ENCODE measurements at places on chromosomes 7 and 10. TPM values are rescaled to one million over a fixed set of nuclear protein-coding genes. Genes with fewer than 3 reads are reported as not detected.
A peak's percentile ranks its signal among the peaks of the same experiment; 100 is the strongest.

- DNase-seq = no peak
These were observed 1.8 kb upstream of the FAM107B start for GRCh38 chr10:14776546-14776945.

The ZNF503 gene
- 71.4 TPM for polyA plus RNA-seq

DNA sequence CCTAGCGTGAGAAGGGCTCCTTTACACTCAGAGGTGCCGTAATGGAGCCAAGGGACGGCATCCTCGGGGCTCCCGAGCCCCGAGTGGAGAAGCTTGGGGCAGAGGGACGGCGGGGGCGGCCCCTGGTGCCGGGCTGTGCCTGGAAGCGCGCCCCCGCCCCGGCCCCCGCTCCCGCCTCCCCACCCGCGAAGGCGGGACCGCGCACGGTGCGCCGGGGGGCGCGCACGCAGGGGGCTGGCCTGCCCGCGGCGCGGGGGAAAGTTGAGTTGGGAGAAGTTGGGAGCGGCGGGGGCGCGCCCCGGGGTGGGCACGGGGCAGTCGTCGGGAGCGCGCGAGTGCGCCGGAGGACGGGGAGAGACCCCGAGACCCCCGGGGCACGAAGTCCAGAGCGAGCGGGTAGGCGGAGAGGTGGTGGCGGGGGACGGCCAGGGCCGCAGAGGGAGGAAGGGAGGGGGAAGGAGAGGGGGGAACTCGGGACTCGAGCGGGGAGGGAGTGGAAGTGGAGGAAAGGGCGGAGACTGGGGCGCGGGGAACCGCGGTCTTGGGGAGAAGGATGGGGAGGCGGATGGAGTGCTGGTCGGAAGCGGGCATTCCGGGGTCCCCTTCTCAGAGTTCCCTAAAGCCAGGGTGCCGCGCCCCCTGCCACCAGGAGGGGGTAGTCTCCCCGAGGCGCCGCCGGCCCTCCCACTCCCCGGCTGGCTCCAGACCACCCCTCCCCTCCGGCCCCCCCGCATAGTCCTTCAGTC, at the start of gene SLC4A2:
TSS of gene SLC4A2 (plus strand) at position 223 of the 746 bp plus-strand sequence. CDS start 2,399 bp downstream, outside the sequence.
- DNase-seq = peak; percentile 86

- no peak for DNase-seq
These were observed 15.9 kb downstream of the KPNA7 start for GRCh38 chr7:99191869-99192596.

DNA sequence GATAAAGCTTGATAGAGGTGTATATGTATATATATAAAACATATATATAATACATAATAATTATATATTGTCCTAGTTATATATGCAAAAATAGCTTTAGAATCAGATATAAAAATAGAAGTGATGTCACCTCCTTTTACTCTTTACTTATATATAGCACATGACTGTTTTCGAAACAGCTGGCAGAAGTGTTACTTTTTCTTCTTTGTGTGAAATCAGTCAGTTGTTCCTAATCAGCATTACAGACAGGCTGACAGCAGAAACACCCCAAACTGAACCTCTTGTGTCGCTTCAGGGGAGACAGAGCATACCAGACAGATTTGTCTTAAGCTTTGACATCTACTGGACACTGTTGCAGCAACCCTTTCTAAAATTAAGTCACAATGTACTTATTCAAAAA, 684.9 kb upstream of the CELF2 start:
- DNase-seq = no peak

GRCh38 chr7:29587195-29587808, 23.7 kb downstream of the PRR15 start:
- no peak for DNase-seq

DNA sequence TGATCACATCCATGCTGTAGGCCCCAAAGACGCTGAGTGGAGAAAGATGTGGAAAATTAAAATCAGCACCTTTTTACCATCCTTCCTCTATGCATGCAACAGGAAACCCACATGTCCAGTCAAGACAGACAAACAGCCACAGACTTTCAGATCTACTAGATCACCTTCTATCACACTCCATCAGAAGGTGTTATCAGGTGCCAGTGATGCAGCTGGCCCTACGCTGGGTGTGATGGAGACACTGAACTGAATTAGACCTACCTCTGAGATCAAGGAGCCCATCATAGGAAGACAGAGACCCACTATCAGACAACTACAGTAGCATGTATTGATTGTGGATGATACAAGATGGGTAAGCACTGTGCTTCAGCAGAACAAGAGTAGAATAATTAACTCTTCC, 15.5 kb downstream of the CYP3A4 start:
- no peak for DNase-seq

- peak; percentile 70 for DNase-seq
These were observed 7.8 kb downstream of the NOD1 start for GRCh38 chr7:30470771-30471170.

The SPAG6 gene
- polyA plus RNA-seq = 14.0 TPM

The EN2 gene
- polyA plus RNA-seq = not detected

GRCh38 chr7:46934198-46934825, 647.6 kb downstream of the TNS3 start:
- DNase-seq = no peak

- DNase-seq = peak; percentile 20
These were observed 34.5 kb downstream of the EBF3 start for GRCh38 chr10:129929343-129930292.

DNA sequence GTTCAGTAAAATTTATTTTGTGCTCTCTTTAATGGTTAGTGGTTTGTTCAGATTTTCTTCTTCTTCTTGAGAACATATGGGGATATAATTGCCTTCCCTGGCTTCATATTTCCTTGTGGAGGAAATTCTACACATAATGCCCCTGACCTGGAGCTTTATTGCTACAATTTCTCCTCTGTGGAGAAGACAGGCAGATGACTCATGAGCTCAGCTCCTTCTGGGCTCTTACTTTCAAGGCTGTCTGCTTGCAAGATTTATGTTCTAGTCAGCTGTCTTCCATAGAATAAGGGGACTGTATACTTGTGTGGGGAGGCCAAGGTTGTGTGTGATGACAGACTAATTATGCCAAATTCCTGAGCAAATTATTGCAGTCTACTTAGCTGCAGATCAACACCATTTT, 1.6 kb downstream of the LRRD1 start:
- DNase-seq = no peak

- no peak for DNase-seq
These were observed 8.0 kb upstream of the ACTR3B start for GRCh38 chr7:152751449-152752141.

DNA sequence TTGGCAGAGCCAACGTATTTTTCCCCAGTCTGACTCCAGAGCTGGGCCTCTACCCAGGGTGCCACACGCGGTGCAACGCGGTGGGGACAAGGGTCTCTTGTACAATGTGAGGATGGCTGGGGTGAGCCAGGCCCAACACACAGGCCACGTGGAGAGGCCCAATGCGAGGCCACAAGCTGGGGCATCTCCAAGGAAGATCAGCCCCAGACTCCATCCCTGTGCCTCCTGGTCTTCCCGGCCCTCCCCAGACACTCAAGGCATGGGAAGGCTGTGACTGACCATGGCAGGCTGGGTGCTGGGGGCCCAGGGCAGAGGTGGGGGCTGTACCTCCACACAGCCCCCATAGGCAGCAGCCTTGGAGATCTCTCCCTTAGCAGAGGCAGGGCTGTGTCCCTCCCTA, 135.3 kb upstream of the FAM20C start:
- no peak for DNase-seq

The GIMAP1 gene
- polyA plus RNA-seq = 5.7 TPM

DNA sequence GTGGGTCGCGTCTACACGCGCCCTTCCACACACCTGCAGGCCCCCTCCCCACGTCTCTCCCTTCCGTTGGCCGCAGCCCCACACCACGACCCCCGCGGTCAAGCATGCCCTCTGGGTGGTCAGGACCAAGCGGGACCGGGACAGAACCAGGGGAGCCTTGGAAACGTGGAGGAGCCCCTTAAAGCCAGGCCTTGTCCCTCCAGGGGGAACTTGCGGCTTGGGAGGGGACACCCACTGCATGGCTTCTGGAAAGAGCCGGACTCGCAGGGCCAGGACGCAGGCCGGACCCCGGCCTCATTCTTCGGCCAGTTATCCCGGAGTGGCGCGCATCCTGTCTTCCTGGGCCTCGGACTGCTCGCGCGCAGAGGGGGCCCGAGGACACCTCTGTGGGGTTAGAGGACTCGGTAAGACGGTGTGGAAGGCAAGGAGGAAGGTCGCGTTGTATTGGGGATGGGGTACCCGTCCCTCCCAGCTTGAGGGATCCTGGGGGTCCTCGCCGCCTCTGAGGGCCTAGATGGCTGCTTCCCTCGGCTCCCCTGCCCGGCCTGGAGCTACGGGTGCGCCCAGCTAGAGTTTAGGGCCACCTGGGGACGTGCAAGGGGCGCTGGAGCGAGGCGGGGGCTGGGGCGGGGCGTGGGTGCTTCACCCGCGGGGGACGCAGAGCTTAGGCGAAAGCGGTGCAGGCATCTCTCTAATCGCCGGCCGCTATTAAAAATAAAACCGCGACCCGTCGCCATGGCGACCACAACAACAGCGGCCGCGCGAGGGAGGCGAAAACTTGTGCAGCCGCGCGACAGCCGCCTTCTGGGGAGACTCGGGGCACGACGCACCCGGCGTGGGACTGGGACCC, 1.8 kb upstream of the PDGFA start:
- DNase-seq = peak; percentile 72

DNA sequence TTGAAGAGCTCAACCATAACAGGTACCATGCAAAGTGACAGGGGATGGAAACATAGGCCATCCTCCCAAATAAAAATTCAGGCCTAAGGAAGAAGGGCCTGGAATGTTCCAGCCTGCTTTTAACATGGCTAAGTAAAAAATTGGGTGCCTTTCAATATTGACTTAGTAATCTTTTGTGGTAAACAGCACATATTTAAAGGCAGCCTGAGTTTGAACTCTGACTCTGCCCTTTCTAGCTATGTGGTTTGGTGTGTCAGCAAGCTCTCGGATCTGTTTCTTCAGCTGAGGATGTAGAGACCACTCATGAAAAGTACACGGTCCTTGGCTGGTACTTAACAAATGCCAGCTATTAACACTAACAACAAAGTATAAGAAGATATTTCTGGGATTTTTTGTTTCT, 191.8 kb upstream of the CDCA7L start:
- no peak for DNase-seq

The TRIM50 gene
- 0.20 TPM for polyA plus RNA-seq

DNA sequence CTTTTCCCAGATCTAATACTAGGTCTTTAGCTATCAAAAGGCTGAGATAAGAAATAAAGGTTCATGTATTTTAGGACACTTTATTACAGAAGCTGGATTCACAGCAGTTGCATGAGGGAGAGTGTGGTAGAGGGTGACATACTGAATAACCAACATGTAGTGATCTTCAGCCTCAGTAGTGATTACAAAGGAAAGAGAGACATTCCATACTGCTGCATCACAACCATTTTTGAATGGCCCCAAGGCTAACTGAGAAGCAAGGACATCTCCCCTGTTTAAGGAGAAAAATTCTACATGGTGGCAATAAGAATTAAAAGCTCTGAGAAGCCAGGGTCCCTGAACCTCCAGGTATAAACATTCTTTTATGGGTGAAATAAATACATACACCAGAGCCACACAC, 35.3 kb downstream of the COG5 start:
- DNase-seq = no peak

DNA sequence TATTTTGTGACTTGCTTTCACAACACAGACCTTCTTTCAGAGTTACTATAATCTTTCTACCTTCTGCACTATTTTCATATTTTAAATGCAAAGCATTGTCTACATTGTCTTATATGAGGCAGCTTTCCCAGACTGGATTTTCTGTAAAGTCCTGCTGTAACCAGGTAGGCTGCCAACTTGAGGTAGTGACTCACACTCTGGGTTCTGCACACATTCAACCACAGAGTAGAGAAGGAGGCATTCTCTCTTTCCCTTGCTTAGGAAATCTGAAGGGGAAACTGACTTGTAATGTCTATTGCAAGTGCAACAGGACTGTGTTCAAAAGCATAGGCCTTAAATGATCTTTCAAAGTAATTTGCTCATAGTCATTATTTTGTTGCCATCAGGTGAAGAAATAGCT, 461.4 kb downstream of the GRM8 start:
- no peak for DNase-seq

- DNase-seq = peak; percentile 88
These were observed 30.5 kb downstream of the TACC2 start for GRCh38 chr10:122019414-122019975.

DNA sequence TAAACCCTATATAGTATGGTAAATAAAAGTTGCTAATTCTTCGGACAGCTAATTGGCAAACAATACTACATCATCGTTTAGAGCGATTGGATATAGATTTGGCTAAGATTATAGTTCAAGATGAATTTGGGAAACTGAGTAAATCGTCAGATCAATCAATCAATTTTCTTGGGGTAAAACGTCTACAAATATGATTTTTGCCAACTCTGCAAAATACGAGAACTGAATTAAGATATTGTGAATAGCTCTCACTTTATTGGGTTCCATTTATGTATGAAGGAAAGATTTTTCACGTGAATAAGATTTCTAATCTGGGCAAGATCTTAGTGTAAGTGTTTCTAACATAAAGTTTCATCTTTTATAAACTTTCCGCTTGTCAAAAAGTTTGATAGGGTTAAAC, 132.9 kb upstream of the AGR3 start:
- no peak for DNase-seq

The KIAA1217 gene
- 60.0 TPM for polyA plus RNA-seq

The VPS37D gene
- 8.0 TPM for polyA plus RNA-seq

The TMEM168 gene
- 68.4 TPM for polyA plus RNA-seq

DNA sequence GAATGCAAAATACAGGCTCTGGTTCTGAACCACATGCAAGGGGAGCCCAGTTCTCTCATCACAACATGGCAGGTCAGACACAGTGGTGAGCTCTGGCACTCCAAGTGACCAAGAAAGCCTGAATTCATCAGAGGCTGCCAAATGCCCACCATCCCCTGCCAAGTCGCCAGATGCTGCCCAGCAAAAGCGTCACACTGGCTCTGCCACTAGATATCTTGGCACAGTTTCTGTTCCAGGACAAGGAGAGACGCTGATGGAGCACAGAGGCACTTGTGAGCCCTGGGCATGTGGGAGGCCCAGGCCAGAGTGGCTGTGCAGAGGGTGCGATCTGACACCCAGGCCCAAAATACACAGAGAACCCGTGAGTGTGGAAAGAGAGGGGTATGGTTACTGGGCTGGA, 57.8 kb downstream of the GAD2 start:
- no peak for DNase-seq

The SPDYE6 gene
- 4.7 TPM for polyA plus RNA-seq

GRCh38 chr10:28774051-28774995, 97.0 kb downstream of the BAMBI start:
- no peak for DNase-seq

GRCh38 chr10:110798340-110798739, 73.4 kb upstream of the PDCD4 start:
- no peak for DNase-seq

- no peak for DNase-seq
These were observed 16.7 kb upstream of the C10orf90 start for GRCh38 chr10:126687121-126687606.

The MSS51 gene
- polyA plus RNA-seq = 5.8 TPM

- DNase-seq = no peak
These were observed 211.8 kb downstream of the ELMO1 start for GRCh38 chr7:37236906-37237305.

The SUV39H2 gene
- polyA plus RNA-seq = 16.6 TPM

- no peak for DNase-seq
These were observed 60.2 kb upstream of the COMTD1 start for GRCh38 chr10:75295868-75296441.

GRCh38 chr7:73712773-73713172, 6.7 kb downstream of the STX1A start:
- no peak for DNase-seq

The SEMA3D gene
- 67.7 TPM for polyA plus RNA-seq
